Activated CD8-positive, alpha-beta memory T cell treated with anti-CD3 and anti-CD28 coated beads, Interleukin-2, amount 50 U/mL, for 4 hours (primary cell): ENCODE measurements at places on chromosomes 3 and 15.

GRCh38 chr15:42082823-42083604, 11.3 kb downstream of the PLA2G4D start:
- no peak for DNase-seq

- no peak for DNase-seq
Observed at GRCh38 chr3:112817271-112817670, 29.4 kb downstream of the CD200R1L start.

GRCh38 chr3:64459711-64460110, 228.1 kb downstream of the ADAMTS9 start:
- DNase-seq: no peak

GRCh38 chr3:1717524-1717923, 381.1 kb upstream of the CNTN4 start:
- DNase-seq: no peak

- DNase-seq: no peak
Observed at GRCh38 chr15:31278544-31279220, 48.0 kb upstream of the KLF13 start.

- DNase-seq: no peak
Observed at GRCh38 chr3:60301142-60301541, 950.1 kb downstream of the FHIT start.

DNA sequence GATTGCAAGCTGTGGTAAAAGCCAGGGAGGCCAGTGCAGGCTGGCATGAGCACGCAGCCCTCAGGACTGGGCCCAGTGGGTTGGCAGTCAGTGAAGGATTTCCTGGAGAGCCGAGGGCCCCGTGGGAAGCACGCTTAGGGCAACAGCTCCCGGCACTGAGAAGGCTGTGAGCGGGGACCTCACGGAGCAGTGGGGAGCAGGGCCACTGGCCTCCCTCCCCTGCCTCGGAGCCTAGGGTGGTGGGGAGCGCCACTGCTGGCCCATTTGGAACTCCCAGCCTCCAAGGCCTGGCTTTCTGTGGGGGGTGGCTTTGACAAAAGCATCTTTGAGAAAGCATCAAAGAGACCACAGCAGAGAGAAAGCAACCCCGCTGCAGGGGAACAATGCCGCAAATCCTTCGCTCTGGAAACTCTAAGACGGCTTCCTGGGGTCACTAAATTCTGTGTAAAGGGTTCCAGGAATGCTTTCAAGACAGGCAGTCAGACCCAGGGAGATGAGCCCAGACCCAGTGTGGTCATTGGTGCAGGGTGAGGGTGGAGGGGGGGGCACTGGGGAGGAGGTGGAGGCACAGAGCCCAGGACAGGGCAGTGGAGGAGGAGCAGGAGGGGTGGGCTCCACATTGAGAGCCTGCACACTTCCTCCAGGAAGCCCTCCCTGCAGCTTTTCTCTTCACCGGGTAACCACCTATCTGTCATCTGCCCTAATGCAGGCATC, 9.5 kb upstream of the APBA2 start:
- DNase-seq: no peak

DNA sequence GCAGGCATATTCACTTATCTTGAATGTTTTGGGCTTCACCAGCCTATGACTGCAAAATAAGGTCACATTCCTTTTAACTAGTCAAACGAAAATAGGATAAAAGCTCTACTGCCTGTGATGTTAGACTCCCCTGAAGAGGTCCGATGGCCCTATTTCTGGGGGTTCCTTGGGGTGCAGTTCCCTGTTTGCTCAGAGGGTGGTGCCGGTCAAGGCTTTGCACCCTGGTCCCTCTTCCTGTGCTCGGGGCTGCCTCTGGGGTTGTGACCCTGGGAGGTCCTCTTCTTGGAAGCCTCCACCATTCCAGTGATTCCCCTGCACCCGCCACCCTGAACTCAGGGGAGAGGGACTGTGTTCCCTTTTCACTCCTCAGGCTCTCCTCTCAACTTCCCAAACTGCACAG, 86.7 kb upstream of the ANKRD34C start:
- DNase-seq: no peak

GRCh38 chr3:27628026-27628750, 93.9 kb downstream of the EOMES start:
- DNase-seq: no peak

DNA sequence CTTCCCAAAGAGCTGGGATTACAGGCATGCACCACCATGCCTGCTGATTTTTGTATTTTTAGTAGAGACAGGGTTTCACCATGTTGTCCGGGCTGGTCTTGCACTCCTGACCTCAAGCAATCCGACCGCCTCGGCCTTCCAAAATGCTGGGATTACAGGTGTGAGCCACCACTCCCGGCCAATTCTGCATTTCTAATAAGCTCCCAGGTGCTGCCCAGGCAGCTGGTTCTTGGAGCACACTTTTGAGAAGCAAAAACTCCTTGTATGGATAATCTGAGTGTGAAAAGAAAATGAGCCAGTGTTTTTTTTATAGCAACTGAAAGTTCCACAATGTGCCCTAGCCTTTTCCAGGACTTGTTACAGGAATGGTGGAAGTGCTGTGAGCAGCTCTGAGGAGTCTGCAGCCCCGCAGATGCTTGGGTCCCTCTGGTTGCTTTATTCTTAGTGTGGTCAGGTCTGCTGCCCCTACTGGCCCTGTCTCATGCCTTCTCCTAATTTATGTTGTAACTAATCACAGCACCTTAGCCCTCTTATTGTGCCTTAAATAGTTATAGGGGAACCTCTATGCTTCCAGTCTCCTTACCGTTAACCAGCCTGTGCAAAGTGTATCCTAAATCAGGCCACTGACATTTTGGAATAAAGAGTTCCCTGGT, 13.5 kb upstream of the KCNAB1 start:
- no peak for DNase-seq

GRCh38 chr3:70947579-70947978, 635.1 kb upstream of the MDFIC2 start:
- no peak for DNase-seq

- DNase-seq: no peak
Observed at GRCh38 chr3:59605318-59605717, 555.5 kb upstream of the CFAP20DC start.

DNA sequence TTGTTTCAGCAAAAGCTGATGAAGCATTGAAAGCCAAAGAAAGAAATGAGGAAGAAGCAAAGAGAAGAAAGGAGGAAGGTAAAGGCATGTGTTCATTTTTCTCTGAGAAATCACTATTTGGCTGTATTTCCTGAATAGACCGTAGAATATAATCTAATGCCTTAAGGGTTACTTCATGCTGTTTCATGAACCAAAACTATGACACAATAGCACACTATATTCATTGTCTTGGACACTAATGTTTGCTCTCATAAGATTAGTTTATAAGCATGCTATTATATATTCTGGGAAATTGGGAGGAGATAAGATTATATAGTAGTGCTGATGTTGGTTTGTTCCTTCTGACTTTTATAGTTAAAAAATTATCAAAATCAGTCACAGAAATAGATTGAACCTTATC, 110.1 kb upstream of the MLF1 start:
- DNase-seq: no peak

DNA sequence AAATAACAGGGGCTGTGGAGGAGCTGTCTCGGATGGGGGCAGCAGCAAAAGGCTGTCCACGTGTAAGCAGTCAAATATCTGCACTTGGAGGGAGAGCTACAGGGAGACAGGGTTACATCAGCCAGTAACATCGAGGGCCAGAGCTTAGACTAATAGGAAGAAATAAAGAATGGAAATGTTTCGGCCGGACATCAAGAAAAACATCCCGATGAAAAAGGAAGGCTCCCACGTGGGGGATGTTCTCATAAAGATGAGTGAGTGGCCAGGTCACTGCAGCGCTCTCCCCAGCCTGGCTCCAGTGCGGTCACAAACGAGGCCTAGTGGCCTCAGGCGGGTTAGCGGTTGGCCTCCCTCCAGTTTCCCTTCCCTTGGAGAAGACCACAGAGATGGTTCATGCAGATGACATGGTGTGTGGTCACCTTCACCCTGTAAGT, 56.1 kb upstream of the WNT5A start:
- no peak for DNase-seq

- no peak for DNase-seq
Observed at GRCh38 chr3:161637559-161637958, 141.0 kb downstream of the OTOL1 start.

GRCh38 chr3:10432156-10432845, 73.1 kb downstream of the ATP2B2 start:
- DNase-seq: no peak

GRCh38 chr3:61980041-61980440, 393.3 kb downstream of the FEZF2 start:
- DNase-seq: no peak

GRCh38 chr3:44969154-44969827, 6.7 kb downstream of the ZDHHC3 start:
- DNase-seq: no peak

GRCh38 chr3:155292133-155292532, 1.4 kb downstream of the STRIT1 start:
- no peak for DNase-seq

GRCh38 chr3:7977245-7978086, 524.2 kb upstream of the LMCD1 start:
- no peak for DNase-seq

- DNase-seq: no peak
Observed at GRCh38 chr3:48410205-48411040, 19.5 kb downstream of the PLXNB1 start.

- no peak for DNase-seq
Observed at GRCh38 chr3:11610044-11610671, 33.6 kb downstream of the VGLL4 start.

DNA sequence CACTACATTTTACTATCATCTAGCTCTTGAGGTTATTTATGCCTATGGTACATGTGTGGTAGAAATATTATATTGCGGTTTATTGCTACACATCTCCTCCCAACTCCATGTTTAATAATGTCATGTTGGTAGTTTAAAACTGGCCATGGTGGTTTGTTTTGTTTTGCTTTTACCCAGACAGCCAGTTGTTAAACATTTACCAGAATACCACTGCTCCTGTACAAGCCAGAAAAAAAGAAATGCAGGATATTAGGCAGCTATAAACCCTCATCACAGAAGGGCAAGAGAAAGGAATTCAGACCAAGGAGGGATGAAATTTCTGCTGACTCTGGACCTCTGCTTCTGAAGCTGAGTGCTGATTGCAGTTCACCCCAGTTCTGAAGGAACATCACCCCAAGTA, 451.8 kb upstream of the IL12A start:
- no peak for DNase-seq

- no peak for DNase-seq
Observed at GRCh38 chr3:129859272-129859671, 34.2 kb downstream of the TMCC1 start.

- no peak for DNase-seq
Observed at GRCh38 chr15:77808075-77808474, 175.4 kb upstream of the LINGO1 start.

DNA sequence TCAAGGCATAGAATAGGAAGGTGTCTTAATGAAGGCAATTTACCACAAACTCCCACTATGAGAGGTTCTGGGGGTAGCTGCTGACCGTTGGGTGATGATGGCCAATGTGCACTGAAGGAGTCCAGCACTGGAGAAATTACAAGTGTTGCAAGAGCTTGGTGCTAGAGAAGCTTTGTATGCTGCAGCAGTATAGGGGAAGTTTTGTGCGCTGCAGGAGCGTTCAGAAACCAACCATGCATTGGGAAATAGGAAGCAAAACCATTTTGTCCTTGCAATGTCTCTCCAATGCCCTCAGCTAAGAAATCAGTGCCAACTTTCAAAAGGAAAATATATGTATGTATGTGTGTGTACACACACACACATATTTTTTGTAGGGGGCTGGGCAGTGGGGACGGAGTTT, 441.6 kb upstream of the NAALADL2 start:
- no peak for DNase-seq

GRCh38 chr3:22361521-22361920, 610.5 kb upstream of the ZNF385D start:
- DNase-seq: no peak

DNA sequence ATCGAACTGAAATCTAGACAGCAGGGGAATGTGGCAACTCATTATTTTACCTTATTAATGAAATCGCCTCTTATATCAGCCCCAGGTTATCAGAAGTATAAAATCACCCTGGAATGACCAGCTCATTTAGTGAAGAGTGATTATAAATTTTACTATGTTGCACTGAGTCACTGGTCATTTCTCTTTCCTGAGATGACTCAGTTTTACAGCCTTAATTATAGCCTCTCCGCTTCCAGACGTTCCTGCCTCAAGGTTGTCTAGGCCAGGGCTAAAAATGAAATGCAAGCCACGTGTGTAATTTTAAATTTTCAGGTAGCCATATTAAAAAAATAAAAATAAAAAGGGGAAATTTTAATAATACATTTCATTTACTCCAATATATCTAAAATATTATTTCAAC, 33.3 kb downstream of the DET1 start:
- no peak for DNase-seq

DNA sequence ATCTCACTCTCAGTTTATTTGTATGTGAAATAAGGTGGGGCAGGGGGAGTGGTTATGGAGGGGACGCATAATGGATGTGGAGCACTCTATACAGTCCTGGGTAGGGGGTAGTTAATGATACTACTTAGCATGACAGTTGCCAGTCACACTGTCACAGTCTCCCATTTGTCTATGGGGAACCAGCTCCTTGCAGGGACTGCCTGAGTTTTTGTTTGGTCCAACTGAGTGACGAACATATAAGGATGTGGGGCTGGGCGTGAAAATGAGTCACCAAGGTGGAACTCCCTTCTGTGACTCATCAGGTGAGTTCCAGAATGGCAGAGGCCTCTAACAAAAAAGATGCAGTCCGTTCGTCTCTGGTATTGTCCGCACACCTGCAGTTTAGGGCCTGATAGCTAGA, 235.3 kb upstream of the ST8SIA2 start:
- peak; percentile 21 for DNase-seq

DNA sequence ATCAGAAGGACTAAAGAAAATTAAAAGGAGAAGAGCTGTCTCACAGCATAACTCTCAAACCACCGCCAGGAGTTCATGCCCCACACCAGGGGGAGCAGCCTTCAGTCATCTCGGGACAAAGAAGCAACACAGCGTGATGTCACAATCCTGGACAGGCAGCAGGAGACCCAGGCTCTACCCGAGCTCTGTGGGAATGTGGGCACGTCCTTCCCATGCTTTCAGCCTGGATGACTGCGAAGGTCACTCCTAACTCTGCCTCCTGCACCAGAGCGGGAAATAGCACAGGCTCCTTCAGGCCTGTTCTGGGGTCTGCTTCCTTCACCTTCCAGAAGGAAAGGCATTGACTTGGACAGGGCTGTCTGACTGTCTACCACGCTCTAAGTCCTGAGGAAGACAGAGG, 31.3 kb downstream of the NOX5 start:
- no peak for DNase-seq

DNA sequence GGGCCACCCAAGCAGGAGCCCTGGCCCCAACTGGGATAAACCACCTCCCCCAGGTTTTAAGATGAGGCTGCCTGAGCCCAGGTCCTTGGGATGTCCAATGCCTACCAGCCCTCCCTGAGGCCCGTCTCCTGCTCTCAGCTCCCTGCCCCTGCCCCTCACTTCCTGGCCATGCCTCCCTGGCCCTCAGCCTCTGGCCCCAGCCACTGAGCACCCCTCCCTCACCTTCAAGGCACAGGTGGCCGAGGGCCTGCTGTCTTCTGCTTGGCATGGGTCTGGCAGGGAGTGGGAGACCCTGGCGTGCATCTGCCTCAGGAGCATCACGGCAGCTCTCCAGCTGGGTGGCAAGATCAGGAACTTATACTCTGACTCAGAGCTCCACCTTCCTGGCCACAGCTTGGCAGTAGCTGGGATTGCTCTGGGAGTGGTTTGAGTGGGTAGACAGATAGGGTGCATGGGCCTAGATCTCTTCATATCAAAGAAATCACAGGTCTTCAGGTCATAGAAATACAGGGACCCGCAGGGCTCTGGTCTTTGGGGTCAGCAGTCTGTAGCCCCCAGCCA, at the start of gene PLA2G4E:
Gene PLA2G4E, minus strand, starts transcription at position 330 of the 561 bp plus-strand sequence. Its CDS starts 12 bp downstream, at position 318.
- DNase-seq: no peak
